CD4-positive, alpha-beta memory T cell (primary cell): ENCODE measurements at places on chromosomes 7 and 10.

GRCh38 chr7:110522761-110523200 is 568.1 kb upstream of the LRRN3 start:
- no peak for DNase-seq

DNA sequence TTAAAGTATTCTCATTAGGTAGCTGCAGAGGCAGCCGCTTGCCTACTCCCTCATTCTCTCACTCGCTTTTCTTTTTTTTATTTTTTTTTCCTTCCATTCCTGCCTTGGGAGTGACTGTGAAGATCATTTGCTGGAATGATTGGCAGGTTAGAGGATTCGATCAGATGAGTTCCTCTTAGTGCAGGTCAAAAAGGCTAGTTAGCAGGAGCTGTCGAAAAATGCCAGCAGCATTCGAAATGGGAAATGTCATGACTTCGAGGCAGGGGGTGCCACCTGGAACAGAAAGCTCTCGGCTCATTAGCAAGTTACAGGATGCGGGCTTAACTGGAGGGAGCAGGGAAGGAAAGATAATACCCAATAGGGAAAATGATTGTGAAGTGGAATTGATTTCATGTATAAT is 137.5 kb upstream of the FZD1 start:
- no peak for DNase-seq

- no peak for DNase-seq
Observed at GRCh38 chr10:69959911-69960310, 92.7 kb upstream of the MACROH2A2 start.

DNA sequence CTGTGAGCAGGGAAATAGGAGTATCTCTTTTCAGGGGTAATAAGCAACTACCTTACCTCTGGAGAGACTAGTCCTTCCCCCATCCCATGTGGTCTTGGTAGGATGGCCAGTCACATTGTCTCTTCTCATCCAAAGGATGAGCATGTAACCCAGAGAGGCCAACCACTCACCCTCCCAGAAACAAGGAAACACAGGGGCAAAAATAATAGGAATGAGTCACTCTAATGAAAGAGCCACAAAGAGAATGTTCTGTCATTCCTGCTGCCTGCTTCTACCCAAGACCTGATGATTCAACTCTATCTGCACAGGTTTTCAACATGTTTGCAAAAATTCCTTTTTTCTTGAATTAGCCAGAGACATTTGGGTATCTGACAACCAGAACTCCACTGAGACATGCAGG is 99.3 kb upstream of the NFE2L3 start:
- no peak for DNase-seq

- DNase-seq, result no peak
Observed at GRCh38 chr10:71893920-71894319, 42.9 kb upstream of the PSAP start.

- no peak for DNase-seq
Observed at GRCh38 chr7:110940756-110941155, 150.2 kb upstream of the LRRN3 start.

GRCh38 chr7:15248514-15248913 is 313.3 kb downstream of the AGMO start:
- no peak for DNase-seq

- no peak for DNase-seq
Observed at GRCh38 chr7:44059219-44060090, 5.9 kb downstream of the PGAM2 start.

GRCh38 chr10:43202224-43202656 is 64.0 kb downstream of the CSGALNACT2 start:
- DNase-seq, result peak; percentile 51

GRCh38 chr10:6200734-6201515 is 1.8 kb upstream of the PFKFB3 start:
- peak; percentile 42 for DNase-seq

DNA sequence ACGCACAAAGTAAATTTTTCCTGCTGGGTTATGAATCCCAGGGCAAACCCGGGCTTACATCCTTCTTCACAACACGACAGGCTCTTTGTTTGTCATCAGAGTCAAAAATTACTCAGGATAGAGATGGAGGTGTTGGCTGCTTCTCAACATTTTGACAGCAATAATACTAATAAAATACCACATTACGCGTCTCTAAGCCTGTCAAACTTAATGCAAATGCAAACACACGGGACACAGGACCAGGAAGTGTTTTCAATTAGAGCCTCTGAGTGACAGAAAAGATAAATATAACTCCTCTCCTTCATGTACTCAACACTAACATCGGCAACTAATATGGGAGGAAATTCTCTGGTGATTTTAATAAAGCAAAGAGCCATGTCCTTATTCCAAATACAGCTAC is 128.4 kb downstream of the SFMBT2 start:
- DNase-seq, result no peak

DNA sequence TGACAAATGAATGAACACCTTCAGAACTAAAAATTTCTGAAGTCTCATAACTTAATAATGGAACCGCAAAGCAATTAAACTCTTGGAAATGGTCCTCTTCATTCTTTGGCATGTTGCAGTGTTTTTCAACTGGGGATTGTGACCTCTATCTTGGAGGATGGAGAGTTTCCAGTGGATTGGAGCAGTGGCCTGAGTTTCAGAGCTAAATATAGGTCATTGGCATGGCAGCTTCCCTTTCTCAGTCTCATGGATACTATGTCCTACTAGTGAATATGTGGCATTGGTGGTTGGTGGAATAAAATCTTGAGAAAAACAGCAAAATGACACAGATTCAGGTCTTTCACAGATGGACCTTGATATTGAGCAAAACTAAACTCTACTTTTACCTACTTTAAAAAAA is 24.1 kb upstream of the EPC1 start:
- no peak for DNase-seq

- no peak for DNase-seq
Observed at GRCh38 chr10:98516352-98516751, 69.6 kb upstream of the HPS1 start.

GRCh38 chr7:36369171-36369570 is 20.5 kb upstream of the ANLN start:
- DNase-seq, result no peak

DNA sequence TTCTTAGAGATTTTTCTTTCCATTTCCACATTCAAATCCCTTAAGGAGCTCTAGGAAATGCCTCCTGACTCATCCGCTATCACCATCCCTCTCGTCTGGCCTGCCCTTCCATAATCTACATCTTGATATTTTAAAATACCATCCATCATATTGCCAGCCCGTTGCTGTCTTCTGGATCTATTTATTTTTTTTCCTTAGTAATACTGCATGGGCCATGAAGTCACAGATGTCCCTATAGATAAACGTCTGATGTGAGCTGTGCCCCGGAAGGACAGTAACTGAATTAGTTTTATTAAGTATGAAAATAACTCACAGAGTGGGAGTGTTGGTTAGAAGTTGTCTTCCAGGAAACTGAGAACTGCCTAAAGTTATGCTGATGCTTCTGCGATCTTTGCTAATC is 76.2 kb downstream of the KLF6 start:
- no peak for DNase-seq

DNA sequence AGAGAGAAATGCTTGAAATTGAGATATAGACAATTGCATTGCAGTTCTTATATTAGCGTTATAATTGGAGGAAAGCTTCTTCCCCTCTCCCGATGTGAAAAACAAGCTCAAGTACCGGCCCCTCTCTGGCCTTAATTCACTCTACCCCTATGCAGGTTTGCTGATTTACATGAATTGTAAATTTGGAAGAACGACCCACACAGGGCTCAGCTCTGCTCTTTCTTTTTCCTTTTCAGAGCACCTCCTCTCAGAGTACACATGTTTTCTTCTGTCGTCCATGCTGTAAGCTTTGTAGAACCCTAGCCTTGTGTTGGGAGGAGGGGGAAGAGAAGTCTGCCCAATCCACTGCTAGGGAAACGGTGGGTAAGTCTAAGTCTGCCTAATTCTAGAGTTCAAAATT is 140.8 kb downstream of the IQUB start:
- DNase-seq, result no peak

DNA sequence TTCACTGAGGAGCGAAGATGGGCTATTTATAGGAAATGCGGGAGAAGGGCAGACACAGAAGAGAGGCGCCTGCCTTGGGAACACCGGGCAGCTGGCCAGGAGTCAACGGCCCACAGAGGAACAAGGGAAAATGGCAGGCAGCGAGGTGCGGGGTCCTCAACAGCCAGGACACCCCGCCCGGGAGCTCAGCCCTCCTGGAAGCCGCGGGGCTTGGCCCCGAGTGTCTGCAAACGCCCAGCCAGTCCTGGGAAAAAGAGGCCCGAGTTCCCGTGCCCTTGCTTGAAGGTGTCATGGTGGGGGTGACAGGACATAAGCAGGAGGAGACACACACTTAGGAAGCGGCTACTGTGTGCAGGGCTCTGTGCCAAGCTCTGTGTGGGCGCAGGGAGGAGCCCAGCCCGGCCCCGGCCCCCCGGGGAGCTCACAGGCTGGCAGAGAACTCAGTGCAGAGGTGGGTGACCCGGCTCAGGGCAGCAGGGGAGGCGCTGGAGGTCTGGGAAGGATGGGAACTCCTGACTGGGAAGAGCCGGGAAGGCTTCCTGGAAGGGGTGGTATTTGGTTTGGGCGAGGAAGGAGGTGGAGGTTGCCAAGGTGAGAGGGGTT is 79.9 kb downstream of the ELFN1 start:
- DNase-seq, result no peak

GRCh38 chr7:118214833-118215182 is 9.7 kb upstream of the ANKRD7 start:
- no peak for DNase-seq

GRCh38 chr7:87474533-87475358 is 734 bp downstream of the ABCB4 start:
- DNase-seq, result no peak

- DNase-seq, result no peak
Observed at GRCh38 chr10:63477927-63478326, 12.2 kb upstream of the JMJD1C start.

- DNase-seq, result no peak
Observed at GRCh38 chr7:1839701-1840100, 169.6 kb downstream of the ELFN1 start.

- no peak for DNase-seq
Observed at GRCh38 chr10:118967160-118967559, 62.4 kb upstream of the NANOS1 start.

GRCh38 chr10:120508966-120509365 is 51.9 kb downstream of the PLPP4 start:
- no peak for DNase-seq
